ENCODE measurements at places on chromosomes 1 and 21.

- no peak for DNase-seq
Observed at GRCh38 chr1:93623875-93624274, 57.8 kb downstream of the BCAR3 start.

GRCh38 chr1:75198163-75198562 is 64.0 kb downstream of the LHX8 start:
- no peak for DNase-seq

DNA sequence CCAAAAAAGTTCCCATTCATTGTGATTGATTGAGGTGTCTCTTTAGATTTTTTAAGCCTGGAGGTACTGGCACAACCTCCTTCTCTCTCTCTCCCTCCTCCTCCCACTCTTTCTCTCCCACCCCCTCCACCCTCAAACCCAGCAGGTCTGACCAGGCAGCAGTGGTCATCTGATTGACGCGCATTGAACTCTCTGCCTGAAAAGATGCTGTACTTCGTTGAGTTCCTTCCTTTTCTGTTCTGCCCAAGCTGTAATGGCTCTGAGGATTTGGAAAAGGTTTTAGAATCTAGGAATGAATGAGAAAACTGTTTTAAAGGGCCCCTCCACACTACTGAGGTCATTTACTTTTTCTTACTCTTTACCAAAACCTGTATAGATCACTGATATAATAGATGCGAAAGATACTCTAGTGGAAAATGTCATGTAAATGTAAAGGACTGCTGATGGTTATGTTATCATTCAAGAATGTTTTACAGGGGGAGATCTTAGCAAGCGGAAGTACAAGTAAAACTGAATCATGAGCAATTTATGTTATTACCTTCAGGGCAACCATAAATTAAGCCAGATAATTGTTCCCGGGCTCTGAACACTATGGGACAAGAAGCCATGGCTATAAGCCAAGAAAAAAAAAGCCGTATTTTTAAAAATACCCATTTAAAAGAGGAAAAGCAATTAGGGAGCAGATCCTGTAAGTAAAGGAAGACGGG is 25.2 kb upstream of the DYRK1A start:
- DNase-seq = no peak

GRCh38 chr1:79588719-79589118 is 582.2 kb upstream of the ADGRL4 start:
- DNase-seq = no peak

DNA sequence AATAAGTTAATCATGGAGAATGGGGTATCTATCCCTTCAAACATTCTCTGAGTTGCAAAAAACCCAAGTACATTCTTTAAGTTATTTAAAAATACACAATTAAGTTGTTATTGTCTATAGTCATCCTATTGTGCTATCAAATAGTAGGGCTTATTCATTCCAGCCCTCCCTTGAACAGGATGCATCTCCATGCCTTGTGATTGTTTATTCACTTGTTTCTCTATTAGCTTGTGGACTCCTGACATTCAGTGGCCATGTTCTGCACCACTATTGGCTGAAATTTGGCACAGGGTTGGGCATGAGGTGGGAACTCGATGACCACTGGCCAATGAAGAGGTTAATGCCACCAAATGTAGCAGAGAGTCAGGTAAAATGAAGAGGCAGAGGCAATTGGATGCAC is 272.8 kb downstream of the TNR start:
- DNase-seq = no peak

GRCh38 chr1:36531833-36532232 is 49.1 kb upstream of the CSF3R start:
- no peak for DNase-seq

DNA sequence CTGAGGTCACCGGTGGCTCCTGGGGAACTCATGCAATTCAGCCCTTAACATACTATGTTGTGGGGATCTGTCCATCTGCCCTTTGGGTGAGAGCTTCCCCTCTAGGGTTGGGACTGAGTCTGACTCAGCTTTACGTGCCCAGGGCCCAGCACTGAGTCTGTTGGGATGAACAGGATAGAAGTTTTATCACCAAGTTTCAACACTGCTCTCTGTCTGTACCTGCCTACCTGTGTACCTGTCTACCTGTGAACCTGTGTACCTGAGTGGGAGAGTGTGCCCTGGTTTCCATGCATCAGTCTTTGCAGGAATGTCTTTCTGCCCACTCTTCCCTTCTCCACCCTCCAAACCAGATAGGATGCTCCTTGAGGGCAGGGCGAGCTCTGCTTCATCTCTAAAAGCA is 90.6 kb upstream of the POU3F1 start:
- DNase-seq = no peak

- no peak for DNase-seq
Observed at GRCh38 chr1:54384918-54385726, 21.1 kb downstream of the SSBP3 start.

GRCh38 chr1:52189898-52190480 is 48.1 kb downstream of the ZFYVE9 start:
- DNase-seq = no peak

GRCh38 chr1:209585672-209586071 is 2.2 kb downstream of the CAMK1G start:
- DNase-seq = no peak

- no peak for DNase-seq
Observed at GRCh38 chr1:8825985-8826481, 8.6 kb upstream of the RERE start.

GRCh38 chr21:38284216-38284615 is 27.4 kb downstream of the KCNJ15 start:
- DNase-seq = no peak

DNA sequence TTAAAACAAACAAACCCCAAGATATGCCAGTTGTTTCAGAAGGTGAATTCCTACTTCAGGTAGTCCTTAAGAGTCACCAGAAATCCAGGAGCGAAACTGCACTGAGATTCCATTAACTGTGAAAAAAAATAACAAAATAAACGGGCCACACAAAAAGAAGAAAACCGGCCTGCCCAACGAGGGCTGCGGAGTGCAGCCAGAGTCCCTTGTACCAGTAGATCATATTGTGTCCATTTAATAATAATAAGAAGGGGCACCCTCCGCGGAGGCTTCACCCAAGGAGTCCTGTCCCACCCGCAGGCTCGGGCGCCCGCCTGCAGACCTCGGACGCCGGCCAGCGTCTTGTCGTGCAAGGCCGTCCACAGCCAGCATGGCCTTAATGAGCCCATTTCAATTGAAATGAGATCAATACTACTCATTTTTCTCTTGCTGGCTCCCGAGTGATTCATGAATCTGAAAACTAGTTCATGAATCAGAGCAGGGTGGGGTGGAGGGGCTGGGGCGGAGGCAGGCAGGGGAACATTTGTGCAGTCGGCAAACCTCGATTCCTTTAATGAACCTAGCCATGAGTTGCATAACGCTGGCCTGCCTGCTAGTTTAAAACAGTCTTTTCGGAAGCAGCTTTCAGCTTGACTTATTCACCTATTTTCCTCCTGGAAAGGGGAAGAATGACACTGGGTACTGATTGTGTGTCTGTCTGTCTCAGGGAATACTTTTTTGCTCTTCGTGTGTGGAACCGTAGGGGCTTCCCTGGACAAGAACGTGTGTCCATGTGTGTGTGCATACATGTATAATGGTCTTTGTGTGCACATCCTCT is 113.1 kb upstream of the IRF2BP2 start:
- DNase-seq = no peak

GRCh38 chr1:167548059-167548932 is 5.3 kb downstream of the CREG1 start:
- no peak for DNase-seq

DNA sequence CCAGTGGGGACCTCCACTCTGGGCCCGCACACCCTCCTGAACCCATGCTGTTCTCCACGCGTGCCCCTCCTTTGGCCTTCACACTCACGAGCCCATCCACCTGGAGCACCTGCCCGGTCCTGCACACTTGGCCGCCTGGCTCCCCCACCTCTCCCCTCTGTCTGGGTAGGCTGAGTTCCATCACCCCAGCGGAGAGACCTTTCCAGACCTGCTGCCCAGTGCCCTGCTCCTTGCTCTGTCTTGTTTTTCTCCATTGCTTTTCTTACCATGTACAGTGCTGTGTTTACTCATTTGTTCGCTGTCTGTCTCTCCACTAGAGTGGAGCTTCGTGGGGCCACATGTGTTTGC is 351.0 kb upstream of the VAMP3 start:
- no peak for DNase-seq

GRCh38 chr1:39003281-39003680 is 12.2 kb downstream of the AKIRIN1 start:
- DNase-seq = no peak

DNA sequence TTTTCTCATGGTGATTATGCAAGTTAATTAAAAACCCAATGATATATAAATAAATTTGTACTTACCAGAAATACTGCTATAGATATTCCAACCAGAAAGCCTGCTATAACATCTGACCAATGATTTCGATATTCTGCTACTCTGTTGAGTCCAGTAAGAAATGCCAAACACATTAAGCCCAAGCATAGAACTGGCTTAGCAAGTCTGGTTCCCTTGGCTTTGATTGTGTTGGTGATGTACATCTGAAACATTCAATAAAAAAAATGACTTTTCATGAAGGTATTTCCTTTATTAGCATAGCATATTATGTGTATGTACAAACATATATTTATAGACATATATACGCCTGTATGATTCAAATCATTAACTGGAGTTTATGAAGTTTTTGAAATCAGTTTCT is 82.8 kb downstream of the PLPPR5 start:
- DNase-seq = no peak

DNA sequence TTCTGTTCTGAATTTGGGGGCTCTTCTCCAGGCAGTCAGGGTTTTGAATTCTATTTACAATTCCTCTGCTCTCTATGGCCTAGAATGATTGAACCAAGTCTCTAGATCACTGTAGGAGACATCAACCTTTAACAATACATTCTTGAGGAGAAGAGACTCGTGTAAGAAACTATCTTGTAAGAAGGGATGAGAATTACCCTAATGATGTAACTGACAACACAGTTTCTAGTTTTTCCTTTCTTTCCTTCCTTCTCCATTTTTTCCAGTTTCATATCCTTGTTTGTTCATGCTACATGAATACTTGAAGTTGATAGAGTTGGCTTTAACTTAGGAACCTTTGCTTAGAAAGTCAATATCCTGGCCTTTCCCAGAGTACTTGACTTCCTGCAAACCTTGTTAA is 1.3 kb upstream of the ATP1A1 start:
- DNase-seq = no peak

- no peak for DNase-seq
Observed at GRCh38 chr21:17427831-17428483, 84.9 kb upstream of the CXADR start.

GRCh38 chr1:230300322-230301301 is 125.5 kb downstream of the PGBD5 start:
- DNase-seq = no peak

GRCh38 chr1:4055294-4055967 is 155.4 kb upstream of the C1orf174 start:
- no peak for DNase-seq

DNA sequence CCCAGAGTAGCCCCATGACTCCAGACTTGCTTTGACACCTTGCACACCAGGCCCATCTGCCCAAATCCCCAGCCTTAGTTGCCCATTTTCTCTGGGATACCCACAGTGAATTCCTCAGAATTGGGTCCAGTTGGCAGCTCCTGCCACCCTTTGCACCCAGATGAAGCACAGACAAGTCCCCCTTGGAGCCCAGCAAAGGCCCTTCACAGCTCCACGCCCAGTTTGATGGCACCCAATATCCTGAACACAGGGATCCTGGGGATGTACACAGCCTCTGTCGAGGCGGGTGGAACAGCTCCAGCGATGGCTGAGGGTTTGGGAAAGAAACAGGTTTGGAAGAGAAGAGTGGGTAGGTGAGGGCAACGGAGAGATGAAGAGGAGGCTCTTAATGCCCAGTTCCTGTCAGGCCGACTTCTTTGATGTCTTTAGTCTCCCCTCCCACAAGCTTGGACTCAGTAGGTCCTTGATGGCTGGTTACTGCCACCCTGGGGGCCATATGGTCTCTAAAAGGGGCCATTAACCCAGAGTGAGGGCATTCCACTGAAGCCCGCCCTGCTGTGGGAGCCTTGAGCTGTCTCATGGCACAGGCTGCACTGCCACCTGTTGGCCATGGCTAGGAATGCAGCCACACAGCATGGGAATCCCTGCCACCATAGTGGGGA is 21.7 kb downstream of the TMEM53 start:
- peak; percentile 51 for DNase-seq

DNA sequence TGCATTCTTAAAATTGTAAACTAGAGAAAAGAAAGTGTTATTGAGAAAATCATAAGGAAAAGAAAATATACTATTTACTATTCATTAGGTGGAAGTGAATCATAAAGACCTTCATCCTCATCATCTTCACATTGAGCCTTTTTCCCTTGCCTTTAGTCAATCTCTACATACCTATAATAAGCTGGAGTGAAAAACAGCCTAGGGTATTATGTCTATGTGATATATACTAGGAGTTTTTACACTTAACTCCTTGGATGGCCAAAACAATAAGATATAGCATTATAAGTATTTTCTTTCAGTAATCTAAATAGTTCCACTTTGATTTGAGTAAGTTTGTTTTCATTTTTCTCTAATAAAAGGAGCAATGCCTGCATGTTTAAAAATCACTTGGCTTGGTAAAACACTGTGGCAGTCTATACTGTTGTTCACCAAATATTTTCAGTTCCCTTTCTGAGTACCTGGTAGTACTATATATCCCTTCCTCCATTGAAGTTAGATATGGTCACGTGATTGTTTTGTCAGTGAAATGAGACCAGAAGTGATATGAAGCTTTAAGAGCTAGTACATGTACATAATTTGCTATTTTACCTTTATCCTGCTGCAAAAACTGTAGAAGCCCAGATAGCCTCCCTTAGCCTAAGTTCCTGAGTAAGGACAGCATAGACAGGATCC is 78.3 kb downstream of the CLEC20A start:
- DNase-seq = no peak
